ENCODE measurements at places on chromosomes 12 and 14.

DNA sequence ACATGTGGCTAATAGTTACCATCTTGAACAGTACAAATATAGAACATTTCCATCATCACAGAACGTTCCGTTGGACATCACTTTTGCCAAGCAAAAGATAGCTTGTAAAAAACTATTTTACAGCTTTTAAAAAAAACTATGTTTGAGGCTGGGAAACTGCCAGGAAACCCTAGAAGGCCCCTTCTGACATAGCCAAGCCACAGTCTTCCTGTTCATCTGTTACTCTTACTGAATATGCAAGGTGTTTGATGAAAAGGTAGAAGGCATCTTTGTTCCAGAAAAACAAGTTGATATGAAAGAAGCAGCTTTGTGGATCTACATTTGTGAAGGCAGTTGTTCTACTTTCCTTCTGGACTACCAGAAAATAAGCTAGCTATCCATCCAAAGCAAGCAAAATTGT, 23.6 kb upstream of the WNK1 start:
- DNase-seq, result no peak

DNA sequence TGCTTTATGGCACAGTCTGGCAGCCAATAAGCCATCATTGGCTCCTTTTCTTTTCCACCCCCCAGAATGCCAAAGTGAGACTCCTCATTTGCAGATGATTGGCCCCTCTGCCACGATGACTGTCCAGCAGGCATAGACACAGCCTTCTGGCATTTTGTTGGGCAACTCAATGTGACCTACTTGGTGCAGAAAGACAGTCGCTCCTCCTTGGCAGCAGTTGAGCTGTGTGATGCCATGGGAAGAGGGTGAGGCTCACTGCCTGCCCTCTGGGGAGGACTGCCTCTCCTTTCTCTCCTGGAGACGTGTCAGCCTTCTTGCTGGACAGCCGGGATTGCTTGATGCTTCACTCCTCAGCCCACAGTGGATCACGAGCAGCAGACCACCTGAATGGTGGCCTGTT, 264.9 kb downstream of the C12orf75 start:
- DNase-seq, result no peak

DNA sequence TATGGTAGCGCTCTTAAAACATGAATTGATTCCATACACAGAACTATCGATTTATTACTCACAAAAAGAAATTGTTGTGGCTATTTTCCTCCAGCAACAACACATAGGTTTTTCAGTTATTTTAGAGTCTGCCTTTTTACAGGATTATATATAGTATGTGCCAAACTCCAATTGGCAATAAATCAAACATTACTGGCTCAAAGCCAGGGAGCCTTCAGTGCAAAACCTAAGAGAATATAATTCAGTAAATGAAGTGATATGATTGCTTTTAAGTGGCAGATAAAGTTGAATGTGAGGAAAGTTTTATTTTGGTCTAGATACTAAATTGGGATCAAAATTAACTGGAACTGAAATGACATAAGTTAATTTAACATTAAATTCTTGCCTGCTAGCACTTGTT, 234.8 kb downstream of the PIK3C2G start:
- DNase-seq, result no peak

GRCh38 chr14:95261616-95262510, 57.8 kb downstream of the CLMN start:
- no peak for DNase-seq

DNA sequence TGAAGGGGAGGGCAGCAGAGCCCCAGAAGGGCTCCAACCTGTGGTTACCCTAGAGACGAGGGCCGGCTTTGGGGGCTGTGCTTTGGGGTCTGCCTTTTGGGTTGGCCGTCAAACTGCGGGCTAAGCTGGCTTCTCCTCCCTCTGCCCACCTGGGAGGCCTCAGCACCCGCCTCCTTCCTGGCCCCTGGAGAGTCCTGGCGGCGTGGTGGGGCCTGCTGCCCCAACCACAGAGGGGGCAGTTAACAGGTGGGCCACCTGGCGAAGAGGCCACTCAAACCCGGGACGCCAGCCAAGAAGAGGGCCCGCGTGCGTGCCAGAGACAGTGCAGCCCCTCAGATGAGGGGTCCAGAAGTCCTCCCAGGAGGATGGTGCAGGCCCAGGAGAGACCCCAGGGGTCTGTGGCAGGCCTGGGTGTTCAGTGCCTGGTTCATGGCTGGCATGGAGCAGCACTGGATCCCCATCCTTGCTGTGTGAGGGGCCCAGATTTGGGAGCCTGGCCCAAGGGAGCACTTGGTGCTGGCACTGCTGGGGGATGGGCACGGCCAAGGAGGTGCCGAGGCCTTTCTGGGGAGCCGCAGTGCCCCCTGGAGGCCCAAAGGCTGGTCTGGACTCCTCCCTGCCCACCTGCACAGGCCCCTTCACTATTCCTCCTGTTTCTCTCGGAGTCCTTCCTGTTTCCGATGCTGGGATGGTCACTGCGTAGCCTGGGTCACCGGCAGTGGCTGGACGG, 48.8 kb downstream of the LRCOL1 start:
- DNase-seq, result no peak

- peak; percentile 57 for DNase-seq
These were observed 33.3 kb downstream of the MIA2 start for GRCh38 chr14:39266871-39267607.

GRCh38 chr12:55728186-55728938, 447 bp downstream of the CD63 start:
- no peak for DNase-seq

DNA sequence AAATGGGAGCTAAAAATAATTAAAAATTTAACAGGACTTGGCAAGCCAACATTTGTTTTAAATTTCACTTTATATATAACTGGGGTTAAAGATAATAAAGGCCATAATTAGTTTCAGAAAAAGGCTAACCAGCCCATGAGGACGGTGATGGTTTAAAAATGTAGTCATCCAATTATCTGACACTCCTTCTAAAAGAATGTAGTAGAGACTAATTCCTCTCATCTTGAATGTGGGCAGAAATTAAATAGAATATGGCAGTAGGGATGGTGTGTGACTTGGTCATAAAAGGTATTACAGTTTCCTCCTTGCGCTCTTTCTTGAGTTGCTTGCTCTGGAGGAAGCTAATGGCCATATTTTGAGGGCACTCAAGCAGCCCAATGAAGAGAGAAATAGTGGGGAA, 49.1 kb upstream of the PTPRB start:
- DNase-seq, result no peak

DNA sequence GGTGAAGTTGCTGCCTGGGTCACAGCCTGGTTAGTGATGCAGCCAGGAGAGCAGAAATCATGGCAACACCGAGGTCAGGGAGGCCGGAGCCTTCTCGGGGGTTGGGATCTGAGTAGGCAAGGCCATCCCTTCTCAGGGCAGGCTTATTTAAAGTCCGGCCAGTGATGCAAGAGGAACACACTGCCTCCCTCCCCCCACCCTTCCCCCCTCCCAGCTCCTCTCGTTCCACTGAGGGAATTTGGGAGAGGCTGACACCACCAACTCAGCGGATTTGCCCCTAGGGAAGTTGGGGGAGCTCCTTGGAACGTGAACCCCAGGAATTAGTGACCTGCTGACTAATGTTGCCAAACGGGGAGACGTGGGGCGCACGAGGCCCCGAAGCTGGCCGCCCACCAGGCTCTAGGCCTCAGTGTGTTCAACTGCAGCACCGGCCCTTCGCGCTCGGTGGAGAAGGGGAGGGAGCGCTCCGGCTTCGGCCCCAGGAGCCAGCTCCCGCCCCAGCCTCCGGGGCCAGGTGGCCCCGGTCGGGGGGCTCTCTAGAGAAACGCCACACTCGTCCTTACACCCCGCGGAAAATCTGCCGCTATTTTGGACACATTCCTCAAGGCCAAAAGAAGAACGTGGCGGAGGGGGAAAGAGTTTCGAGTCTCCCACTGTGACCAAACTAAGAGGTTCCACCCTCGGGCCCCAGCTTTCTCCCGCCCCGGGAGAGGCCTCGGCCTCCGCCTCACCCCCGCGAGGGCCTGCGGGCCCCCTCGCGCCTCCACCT, 1.6 kb downstream of the CTDSP2 start:
- DNase-seq, result no peak

- no peak for DNase-seq
These were observed 72.3 kb downstream of the ANO2 start for GRCh38 chr12:5872745-5873144.

GRCh38 chr12:30858471-30858870, 68.1 kb upstream of the TSPAN11 start:
- no peak for DNase-seq

DNA sequence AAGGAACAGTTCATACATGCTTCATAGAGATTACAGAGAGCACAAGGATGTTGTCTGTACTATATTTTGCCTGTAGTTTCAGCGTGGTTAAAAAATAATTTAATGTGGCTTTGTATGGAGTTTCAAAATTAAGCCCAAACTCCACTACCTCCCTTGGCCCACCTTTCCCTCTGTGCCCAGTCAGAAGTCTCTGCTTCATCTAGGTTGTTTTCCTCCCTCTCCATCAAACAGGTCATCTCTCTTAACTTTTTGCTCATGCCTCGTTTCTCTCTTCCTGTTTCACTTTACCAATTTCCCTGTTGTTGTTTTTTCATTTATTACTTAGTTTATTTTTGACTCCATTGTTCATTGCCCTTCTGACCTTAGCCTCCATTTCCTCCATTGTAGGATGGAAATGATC, 94.9 kb upstream of the NEDD1 start:
- no peak for DNase-seq

GRCh38 chr14:104149617-104150135, 11.3 kb downstream of the KIF26A start:
- DNase-seq, result no peak

DNA sequence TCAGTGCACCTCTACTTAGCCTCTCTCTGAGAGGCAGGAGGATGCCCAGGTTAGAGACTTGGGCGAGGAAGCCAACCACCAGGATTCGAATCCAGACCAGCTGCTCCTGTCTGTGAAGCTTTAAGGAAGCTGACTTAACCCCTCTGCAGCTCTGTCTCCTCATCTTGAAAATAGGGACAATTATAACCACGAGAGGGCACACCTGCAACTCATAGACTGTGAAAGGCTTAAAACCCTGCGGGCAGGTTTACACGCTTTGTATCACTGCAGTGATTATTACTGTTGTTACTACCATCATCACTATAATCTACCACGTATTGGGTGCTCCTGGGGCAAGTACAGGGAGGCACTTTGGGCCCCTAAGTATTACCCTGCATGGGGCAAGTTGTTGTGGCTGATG, 379.8 kb downstream of the VRK1 start:
- no peak for DNase-seq

GRCh38 chr14:105329411-105330150, 15.0 kb downstream of the PACS2 start:
- DNase-seq, result no peak

GRCh38 chr12:56224954-56225353, 812 bp downstream of the NABP2 start:
- DNase-seq, result no peak

DNA sequence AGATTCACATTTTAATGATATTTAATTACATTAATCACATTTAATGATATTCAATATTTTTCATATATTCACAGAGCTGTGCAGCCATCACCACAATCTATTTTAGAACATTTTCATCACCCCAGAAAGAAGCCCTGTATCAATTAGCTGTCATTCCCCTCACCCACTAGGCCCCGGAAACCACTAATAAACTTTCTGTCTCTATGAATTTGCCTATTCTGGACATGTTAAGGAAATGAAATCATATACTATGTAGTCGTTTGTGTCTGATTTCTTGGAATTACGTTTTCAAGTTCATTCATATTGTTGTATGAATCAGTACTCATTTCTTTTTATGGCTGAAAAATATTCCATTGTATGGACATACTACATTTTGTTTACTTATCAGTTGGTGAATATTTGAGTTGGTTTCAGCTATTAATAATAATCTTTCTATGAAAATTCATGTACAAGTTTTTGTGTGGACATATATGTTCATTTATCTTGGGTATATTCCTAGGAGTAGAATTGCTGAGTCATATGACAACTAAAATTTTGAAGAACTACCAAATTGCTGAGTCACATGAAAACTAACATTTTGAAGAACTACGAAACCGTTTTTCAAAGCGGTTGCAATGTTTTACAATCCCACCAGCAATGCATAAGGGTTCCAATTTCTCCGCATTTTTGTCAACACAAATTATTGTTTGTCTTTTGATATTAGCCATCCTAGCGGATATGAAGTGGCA, 11.7 kb upstream of the OTOGL start:
- DNase-seq, result no peak

- DNase-seq, result no peak
These were observed 480.7 kb downstream of the TMEM132D start for GRCh38 chr12:129423041-129423580.

DNA sequence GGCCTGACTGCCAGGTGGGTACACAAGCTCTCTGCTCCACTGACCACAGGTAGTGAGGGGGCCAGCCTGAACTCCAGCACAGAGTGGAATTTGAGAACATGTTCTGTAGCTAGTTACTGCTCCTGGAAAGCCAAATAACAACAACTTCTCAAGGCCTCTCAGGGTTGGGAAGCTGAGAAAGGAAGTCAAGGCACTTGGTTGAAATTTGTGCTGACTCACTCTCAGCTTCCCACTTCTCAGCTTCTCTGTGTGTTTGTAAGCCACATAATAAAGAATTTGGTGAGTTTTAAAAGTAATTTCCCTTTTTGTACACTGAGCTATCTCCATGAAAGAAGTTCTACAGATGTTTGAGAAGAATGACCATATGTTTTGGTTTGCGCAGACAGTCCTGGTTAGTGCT, 234.9 kb downstream of the KTN1 start:
- DNase-seq, result no peak

DNA sequence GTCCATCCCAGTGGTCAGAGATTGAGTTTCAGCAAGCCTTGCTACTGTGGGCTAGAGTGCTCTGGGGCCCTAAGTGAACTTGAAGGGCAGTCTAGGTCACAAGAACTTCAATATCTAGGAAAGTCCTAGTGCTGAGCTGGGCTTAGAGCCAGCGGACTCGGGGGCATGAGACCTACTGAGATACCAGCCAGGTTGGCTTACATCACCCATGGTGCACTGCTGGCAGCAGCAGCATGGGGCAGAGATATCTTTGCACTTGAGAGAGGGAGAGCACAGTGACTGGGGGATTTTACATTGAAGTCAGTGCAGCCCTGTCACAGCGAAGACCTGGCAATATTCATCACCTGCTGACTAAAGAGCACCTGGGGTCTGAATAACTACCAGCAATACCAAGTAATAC, 158.3 kb upstream of the PRKD1 start:
- DNase-seq, result no peak

All from T-helper 1 cell (primary cell).